ENCODE measurements at places on chromosomes 4 and X. TPM values are rescaled to one million over a fixed set of nuclear protein-coding genes. Genes with fewer than 3 reads are reported as not detected.

Gene WDR17
- 0.19 TPM for polyA plus RNA-seq

Gene SPATA4
- polyA plus RNA-seq = 0.14 TPM

Gene NEXMIF
- not detected for polyA plus RNA-seq

Gene HSFX1
- polyA plus RNA-seq = 0.36 TPM

Gene PWWP3B
- polyA plus RNA-seq = not detected

Gene ARSD
- 5.2 TPM for polyA plus RNA-seq

Gene MAGED4
- polyA plus RNA-seq = 51.7 TPM

Gene PPM1K
- polyA plus RNA-seq = 6.1 TPM

Gene TMEM156
- polyA plus RNA-seq = 0.82 TPM

Gene GPRASP1
- 1.5 TPM for polyA plus RNA-seq

Gene RPL34
- polyA plus RNA-seq = 1,750 TPM

Gene CXCL10
- polyA plus RNA-seq = 0.14 TPM

Gene PLP1
- 0.62 TPM for polyA plus RNA-seq

Gene TCEANC
- polyA plus RNA-seq = 0.53 TPM

Gene HTATSF1
- 4.9 TPM for polyA plus RNA-seq

Gene NIPAL1
- polyA plus RNA-seq = 0.89 TPM

Gene GAGE12H
- not detected for polyA plus RNA-seq

Gene ETDC
- not detected for polyA plus RNA-seq

Gene PAGE2B
- not detected for polyA plus RNA-seq

Gene G3BP2
- 80.5 TPM for polyA plus RNA-seq

Gene LRRC66
- polyA plus RNA-seq = 0.10 TPM

Gene PLAC8
- not detected for polyA plus RNA-seq

Gene MTNR1A
- polyA plus RNA-seq = not detected

Gene PNMA5
- polyA plus RNA-seq = not detected

Gene CFAP47
- polyA plus RNA-seq = not detected

Gene MTMR8
- polyA plus RNA-seq = not detected

Gene AMOT
- polyA plus RNA-seq = 4.7 TPM

Gene F11
- polyA plus RNA-seq = not detected

Gene DOK7
- polyA plus RNA-seq = not detected

Gene SLC49A3
- 0.36 TPM for polyA plus RNA-seq

Gene FHIP1A
- polyA plus RNA-seq = 0.02 TPM

Gene GYG2
- polyA plus RNA-seq = 9.6 TPM

Gene MND1
- polyA plus RNA-seq = 2.3 TPM

Gene PRICKLE3
- 6.4 TPM for polyA plus RNA-seq

Gene ZCCHC12
- polyA plus RNA-seq = 0.06 TPM

Gene IL13RA1
- polyA plus RNA-seq = 17.7 TPM

Gene MAP7D2
- polyA plus RNA-seq = 0.32 TPM

Gene RTL3
- 1.1 TPM for polyA plus RNA-seq

Gene CHRDL1
- 0.72 TPM for polyA plus RNA-seq

Gene TREX2
- polyA plus RNA-seq = 0.84 TPM

Gene TSPAN6
- 12.7 TPM for polyA plus RNA-seq

Gene RAB41
- not detected for polyA plus RNA-seq

Gene EXOC1L
- not detected for polyA plus RNA-seq

Gene GLRB
- polyA plus RNA-seq = 3.2 TPM

Gene MAOB
- 0.46 TPM for polyA plus RNA-seq

Gene PAGE4
- not detected for polyA plus RNA-seq

Gene DCHS2
- polyA plus RNA-seq = not detected

Gene CORIN
- 24.7 TPM for polyA plus RNA-seq

Gene CLGN
- polyA plus RNA-seq = 0.55 TPM

Gene CLCN4
- 2.2 TPM for polyA plus RNA-seq

Gene TFE3
- polyA plus RNA-seq = 43.6 TPM

Gene TNIP3
- polyA plus RNA-seq = 0.10 TPM

Gene ASB5
- 0.21 TPM for polyA plus RNA-seq

Gene CT45A10
- polyA plus RNA-seq = not detected
